ENCODE measurements at places on chromosomes 5 and 9. TPM values are rescaled to one million over a fixed set of nuclear protein-coding genes. Genes with fewer than 3 reads are reported as not detected.

GRIN1 gene
- not detected for total RNA-seq

IL13 gene
- total RNA-seq: 830 TPM

SLC25A2 gene
- total RNA-seq: 0.16 TPM

NRARP gene
- total RNA-seq: 9.3 TPM

CDO1 gene
- total RNA-seq: 0.18 TPM

CMYA5 gene
- 0.11 TPM for total RNA-seq

HTR4 gene
- not detected for total RNA-seq

- H3K4me1 ChIP-seq: no peaks in the 10 kb centered on the region
- no peak for DNase-seq
- no peak overlapping the region for H3K27ac ChIP-seq
Observed at GRCh38 chr9:71213633-71214032, 92.2 kb upstream of the TRPM3 start.

DNA sequence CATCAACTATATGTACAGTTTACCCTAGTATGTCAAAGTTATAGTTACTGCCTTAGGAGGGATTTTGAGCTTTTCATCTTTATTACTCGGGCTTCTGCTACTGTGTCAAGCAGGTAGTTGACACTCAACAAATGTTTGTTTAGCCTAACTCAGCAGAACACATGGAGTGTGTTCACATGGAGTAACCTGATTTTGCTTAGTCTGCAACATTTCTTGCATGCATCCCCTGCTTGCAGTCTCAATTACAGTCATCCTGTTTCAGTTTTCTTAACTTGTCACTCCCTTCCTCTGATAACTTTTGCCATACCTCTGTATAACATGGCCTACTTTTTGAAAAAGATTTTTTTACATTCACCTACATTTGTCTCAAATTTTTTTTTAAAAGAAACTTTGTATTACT, 135.5 kb downstream of the NMUR2 start:
- no peak overlapping the region for H3K27ac ChIP-seq
- H3K4me3 ChIP-seq: no peak overlapping the region
- H3K27me3 ChIP-seq: no peaks in the 10 kb centered on the region
- DNase-seq: no peak
- H3K4me1 ChIP-seq: no peaks in the 10 kb centered on the region

GRCh38 chr5:131419877-131420276, 156.0 kb downstream of the CDC42SE2 start:
- peaks cover 42% of the 10 kb centered on the region for H3K36me3 ChIP-seq
- peak overlapping the region; percentile 42 for H3K27ac ChIP-seq
- H3K4me1 ChIP-seq: peaks cover 19% of the 10 kb centered on the region

DNA sequence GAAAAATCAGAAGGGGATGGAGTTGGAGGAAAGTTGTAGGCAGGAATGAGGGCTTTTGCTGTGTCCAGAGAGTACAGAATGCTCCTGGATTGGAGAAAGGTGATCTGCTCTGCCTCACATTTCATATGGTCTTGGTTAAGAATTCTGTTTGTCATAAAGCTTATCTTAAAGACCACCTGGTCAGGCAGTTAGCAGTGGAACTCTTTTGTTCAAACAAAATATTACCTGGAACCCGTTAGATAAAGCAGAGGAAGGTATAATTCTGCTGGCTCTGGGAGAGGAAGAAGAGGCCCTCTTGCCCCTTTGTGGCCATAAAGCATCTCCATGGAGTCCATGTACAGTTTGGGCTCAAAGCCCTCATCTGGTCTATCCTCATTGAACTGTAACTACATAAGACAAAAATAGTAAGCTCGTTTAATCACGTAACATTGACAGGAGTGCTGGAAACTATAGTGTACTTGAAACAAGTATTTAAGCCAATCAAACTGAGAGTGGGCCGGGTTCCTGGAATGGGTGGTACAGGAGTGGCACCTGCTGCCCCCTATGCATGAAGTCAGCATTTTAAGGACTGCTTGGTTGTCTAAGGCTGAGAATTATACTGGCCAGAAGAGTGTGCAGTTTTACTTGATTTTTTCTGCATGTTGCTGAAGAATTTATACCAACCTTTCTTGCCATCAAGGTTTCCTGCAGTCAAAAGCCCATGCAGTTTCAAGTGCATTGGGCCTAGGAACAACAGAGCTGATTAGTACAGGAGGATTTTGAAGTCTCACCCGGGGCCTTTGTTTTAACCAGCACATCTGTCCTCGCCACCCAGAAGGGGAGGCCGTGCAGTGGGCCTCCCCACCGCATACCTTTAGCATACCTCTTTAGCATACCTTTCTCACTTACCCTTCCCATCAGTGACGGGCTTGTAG, 39.9 kb downstream of the STXBP1 start:
- H3K4me3 ChIP-seq: no peak overlapping the region
- H3K4me1 ChIP-seq: no peaks in the 10 kb centered on the region
- no peak for DNase-seq
- no peaks in the 10 kb centered on the region for H3K27me3 ChIP-seq
- H3K27ac ChIP-seq: no peak overlapping the region

DNA sequence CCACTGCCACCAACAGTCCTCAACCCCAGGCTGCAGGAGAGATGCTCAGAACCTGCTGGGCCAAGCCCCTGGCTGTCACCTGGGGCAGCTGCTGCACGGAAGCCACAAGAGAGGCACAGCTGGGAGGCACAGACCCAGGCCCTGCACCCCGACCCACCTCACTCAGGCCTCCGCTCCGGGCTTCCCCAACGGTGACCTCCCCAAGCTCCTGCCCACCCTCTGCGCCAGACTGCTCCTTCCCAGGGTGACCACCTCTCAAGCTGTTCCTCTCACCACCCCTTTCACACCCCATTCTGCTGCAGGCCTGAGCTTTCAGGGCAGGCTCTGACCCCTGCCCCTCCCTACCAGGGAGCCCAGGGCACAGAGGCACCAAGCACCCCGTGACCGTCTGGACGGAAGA, 33.0 kb downstream of the VAV2 start:
- no peak overlapping the region for H3K4me3 ChIP-seq
- H3K27me3 ChIP-seq: no peaks in the 10 kb centered on the region
- no peak for DNase-seq
- H3K27ac ChIP-seq: no peak overlapping the region

GRCh38 chr5:116504593-116505166, 69.9 kb downstream of the SEMA6A start:
- no peak overlapping the region for H3K27ac ChIP-seq
- H3K4me3 ChIP-seq: no peak overlapping the region
- H3K4me1 ChIP-seq: no peaks in the 10 kb centered on the region
- no peaks in the 10 kb centered on the region for H3K36me3 ChIP-seq
- no peaks in the 10 kb centered on the region for H3K27me3 ChIP-seq

DNA sequence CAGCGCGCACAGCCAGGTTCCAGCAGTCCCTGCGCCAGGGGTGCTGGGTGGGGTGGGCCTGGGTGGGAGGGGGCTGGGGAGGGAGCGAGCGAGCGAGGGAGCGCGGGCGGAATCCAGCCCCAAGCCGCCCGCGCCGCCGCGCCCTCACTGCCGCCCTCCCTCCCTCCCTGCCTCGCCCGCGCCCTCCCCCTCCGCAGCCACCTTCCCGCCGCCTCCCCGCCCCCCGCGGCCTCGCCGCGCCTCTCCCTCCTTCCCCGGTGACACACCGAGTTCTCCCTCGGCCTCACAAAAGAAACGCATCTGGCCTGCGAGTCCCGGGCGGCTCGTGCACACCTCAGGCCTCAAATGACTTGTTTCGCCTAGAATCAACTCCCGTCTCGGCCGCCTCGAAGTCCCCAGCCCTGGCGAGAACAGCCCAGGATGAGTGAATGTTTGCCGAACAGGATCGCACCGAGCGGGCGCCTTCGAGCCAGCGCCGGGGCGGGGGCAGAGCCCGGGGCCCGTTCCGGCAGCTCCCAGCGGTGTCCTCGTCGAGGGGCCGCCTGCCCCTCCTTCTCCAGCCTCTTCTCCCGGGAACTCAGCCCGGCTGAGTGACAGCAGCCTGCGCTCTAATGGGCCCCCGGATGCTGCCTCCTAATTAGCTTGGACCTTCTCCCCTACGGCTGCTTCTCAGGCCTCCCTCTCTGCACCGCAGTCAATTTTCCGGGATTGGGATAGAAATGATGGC, 371 bp upstream of the PITX1 start:
- no peak for DNase-seq
- no peak overlapping the region for H3K27ac ChIP-seq
- peaks cover 5% of the 10 kb centered on the region for H3K36me3 ChIP-seq
- H3K4me3 ChIP-seq: peak overlapping the region; percentile 79
- peaks cover 27% of the 10 kb centered on the region for H3K4me1 ChIP-seq

DNA sequence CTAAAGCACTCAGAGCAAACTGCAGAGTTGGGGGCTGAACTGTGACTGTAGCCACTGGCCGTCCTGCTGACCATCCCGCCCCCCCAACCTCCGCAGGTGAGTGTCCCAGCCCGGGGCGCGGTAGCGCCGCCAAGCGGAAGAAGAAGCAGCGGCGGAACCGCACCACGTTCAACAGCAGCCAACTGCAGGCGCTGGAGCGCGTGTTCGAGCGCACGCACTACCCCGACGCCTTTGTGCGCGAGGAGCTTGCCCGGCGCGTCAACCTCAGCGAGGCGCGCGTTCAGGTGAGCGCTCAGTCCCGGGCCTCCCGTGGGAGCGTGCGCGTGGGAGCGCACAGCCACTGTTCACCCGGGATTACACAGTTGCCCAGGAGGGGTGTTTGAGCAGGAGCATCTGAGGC, 33.7 kb downstream of the PTGES start:
- no peak overlapping the region for H3K27ac ChIP-seq
- no peaks in the 10 kb centered on the region for H3K4me1 ChIP-seq
- H3K27me3 ChIP-seq: no peaks in the 10 kb centered on the region
- H3K4me3 ChIP-seq: no peak overlapping the region
- H3K36me3 ChIP-seq: no peaks in the 10 kb centered on the region

DNA sequence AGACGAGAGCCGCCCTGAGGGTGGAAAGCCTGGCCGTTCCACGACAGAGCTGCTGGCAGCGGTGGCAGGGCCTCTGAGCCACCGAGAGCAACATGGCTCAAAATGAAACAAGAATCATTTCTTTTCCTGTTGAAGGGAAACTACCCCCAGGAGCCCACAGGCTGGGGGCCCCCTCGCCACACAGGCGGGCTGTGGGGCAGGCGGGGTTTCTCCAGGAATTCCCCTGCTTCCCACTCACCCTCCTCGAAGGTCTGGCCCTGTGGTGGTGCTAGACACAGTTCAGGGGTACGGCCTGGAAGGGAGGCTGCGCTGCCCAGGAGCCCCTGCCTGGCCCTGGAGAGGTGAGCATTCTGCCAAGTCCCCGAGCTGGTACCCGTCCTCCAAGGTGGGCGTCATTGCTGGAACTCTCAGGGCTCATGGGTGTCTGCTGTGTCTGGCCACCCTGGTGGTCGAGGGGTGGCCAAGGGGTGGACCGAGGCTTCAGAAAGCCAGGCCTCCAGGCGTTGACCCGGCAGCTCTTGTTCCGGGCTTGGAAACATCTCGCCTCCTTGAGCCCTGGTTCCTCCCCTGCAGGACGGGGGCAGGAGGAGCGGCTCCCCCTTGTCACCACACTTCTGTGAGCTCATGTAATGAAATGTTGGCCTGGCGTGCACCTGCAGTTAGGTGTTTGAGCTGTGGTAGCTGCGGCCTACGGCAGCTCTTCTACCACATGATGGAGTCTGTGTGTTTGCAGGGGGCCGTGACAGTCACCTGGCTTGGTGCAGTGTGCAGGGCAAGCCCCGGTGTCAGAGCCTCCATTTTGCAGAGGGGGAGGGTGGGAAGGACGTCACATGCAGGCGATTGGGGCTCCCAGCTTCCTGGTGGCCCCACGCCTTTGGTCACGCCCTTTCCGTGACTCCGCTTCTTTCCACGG, 65.3 kb downstream of the RXRA start:
- peak overlapping the region; percentile 78 for H3K4me3 ChIP-seq
- peaks cover 44% of the 10 kb centered on the region for H3K4me1 ChIP-seq
- DNase-seq: peak; percentile 55

DNA sequence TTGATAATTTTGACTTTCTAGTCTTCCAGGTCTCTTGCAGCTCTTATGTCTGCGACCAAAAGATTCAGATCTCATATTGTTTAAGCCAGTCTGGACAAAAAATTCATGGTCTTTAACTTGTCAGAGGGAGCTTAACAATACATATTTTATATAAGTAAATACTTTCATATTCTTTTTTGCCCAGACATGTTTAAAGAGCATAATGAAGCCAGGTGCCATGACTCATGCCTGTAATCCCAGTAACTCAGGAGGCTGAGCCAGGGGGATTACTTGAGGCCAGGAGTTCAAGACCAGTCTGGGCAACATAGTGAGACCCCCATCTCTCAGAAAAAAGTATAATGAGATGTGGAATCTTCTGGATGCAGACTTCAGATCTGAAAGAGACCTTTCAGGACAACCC, 69.8 kb downstream of the JMY start:
- H3K4me1 ChIP-seq: no peaks in the 10 kb centered on the region
- H3K4me3 ChIP-seq: no peak overlapping the region
- DNase-seq: no peak
- peaks cover 9% of the 10 kb centered on the region for H3K36me3 ChIP-seq

- no peak overlapping the region for H3K27ac ChIP-seq
- peaks cover 3% of the 10 kb centered on the region for H3K4me1 ChIP-seq
- no peak for DNase-seq
Observed at GRCh38 chr5:80607343-80607742, 37.3 kb upstream of the ANKRD34B start.

DNA sequence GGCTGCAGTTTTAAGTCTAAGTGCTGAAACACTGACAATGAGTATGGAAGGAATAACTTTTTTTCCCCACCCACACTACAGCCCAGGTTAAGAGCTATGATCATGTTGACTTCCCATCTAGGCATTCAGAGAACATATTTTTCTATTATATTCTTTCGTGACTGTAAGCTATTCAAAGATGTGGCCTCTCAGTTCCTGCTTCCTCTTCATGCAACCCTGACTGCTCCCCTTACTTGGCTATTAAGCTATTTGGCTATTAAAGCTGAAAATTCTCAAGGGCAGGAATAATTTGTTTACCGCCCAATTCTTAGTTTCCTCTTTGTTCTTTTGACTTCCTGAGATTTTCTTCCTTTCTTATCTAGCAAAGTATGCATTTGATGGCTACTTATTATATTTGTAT, 18.6 kb upstream of the ALDH1A1 start:
- no peaks in the 10 kb centered on the region for H3K27me3 ChIP-seq
- no peaks in the 10 kb centered on the region for H3K4me1 ChIP-seq
- no peak overlapping the region for H3K27ac ChIP-seq
- DNase-seq: no peak
- H3K4me3 ChIP-seq: no peak overlapping the region

GRCh38 chr5:60945813-60946187, 795 bp downstream of the NDUFAF2 start:
- no peak overlapping the region for H3K4me3 ChIP-seq
- H3K27ac ChIP-seq: peak overlapping the region; percentile 75
- peak; percentile 15 for DNase-seq
- H3K27me3 ChIP-seq: no peaks in the 10 kb centered on the region

Data from activated T-helper 2 cell treated with anti-CD3 and anti-CD28 coated beads, Interferon-gamma antibody, Interleukin-2, Interleukin-4, amounts not matched to agents 10 μg/mL and 5 μg/mL and 100 μg/mL, durations not matched to agents 14 hours and 24 hours and 36 hours (primary cell).